ENCODE measurements at places on chromosomes 5 and 9.
A peak's percentile ranks its signal among the peaks of the same experiment; 100 is the strongest.

DNA sequence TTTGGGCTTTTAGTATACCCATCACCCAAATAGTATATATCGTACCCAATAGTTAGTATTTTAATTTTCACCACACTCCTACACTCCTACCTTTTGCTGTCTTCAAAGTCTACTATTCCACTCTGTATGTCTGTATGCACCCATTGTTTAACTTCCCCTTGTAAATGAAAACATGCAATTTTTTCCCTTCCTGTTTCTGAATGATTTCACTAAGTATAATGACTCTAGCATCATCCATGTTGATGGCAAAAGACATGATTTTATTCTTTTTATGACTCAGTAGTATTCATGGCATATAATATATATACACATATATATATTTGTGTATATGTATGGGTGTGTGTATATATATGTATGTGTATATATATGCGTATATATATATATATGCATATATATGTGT, 63.1 kb upstream of the FAM174A start:
- no peaks in the 10 kb centered on the region for H3K36me3 ChIP-seq
- H3K27ac ChIP-seq, result no peak overlapping the region
- no peak for DNase-seq
- no peak overlapping the region for H3K4me3 ChIP-seq
- H3K27me3 ChIP-seq, result peaks cover 6% of the 10 kb centered on the region
- H3K4me1 ChIP-seq, result peaks cover 2% of the 10 kb centered on the region

DNA sequence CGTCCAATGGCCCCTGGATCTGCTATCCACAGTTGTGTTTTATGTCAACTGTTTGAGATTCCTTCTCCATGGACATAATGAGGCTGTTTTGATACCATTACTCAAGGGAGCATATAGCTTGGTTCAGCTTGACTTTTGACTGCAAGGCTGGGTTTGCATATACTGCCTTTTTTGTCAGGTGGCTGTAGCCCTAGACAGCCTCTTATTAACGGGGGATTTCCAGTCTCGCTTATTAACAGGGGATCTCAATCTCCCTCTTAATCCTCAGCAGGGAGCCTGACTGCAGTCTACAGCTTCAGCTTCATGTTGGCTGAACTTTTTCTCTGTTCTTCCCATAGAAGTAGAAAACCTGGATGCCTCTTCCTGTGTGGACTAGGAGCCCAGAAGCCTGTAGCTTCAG, 73.7 kb upstream of the TNC start:
- H3K4me3 ChIP-seq, result no peak overlapping the region
- H3K27me3 ChIP-seq, result peaks cover 22% of the 10 kb centered on the region
- H3K4me1 ChIP-seq, result peaks cover 2% of the 10 kb centered on the region
- H3K27ac ChIP-seq, result no peak overlapping the region
- H3K36me3 ChIP-seq, result no peaks in the 10 kb centered on the region
- no peak for DNase-seq

GRCh38 chr9:109342878-109343277, 22.0 kb upstream of the EPB41L4B start:
- no peaks in the 10 kb centered on the region for H3K4me1 ChIP-seq
- H3K27ac ChIP-seq, result no peak overlapping the region
- no peak overlapping the region for H3K4me3 ChIP-seq
- H3K36me3 ChIP-seq, result no peaks in the 10 kb centered on the region
- H3K27me3 ChIP-seq, result peaks cover 2% of the 10 kb centered on the region
- DNase-seq, result no peak

GRCh38 chr5:83097689-83098231, 20.4 kb downstream of the XRCC4 start:
- H3K4me3 ChIP-seq, result no peak overlapping the region
- H3K36me3 ChIP-seq, result peaks cover 21% of the 10 kb centered on the region

DNA sequence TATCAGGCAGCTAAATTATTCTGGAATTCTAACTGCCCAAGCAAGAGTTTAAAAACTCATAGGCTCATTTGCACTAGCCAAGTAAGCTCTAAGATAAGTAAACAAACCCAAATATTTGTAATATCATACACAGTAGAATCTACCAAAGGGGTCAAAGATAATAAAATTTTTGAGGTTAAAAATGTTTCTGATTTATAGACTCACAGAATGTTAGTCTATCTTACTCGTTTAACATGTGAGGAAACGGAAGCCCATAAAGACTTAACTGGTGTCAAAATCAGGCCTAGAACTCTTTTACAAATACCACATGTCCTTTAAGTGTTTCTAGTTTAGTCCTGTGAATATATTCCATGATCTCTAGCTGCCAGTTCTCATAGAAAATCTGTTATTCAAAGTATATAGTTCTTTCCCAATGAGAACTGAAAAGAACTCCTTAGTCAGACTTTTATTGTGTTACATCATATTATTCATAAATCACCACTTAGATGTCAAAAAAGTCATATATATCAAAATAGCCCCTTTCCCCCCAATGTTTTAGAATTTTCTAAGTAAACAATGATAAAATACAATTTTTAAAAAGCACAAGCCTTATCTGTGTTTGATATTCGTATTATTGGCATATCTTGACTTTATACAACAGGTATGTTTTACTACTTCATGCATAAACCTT, 13.9 kb downstream of the RAB14 start:
- H3K27me3 ChIP-seq, result no peaks in the 10 kb centered on the region
- no peak overlapping the region for H3K27ac ChIP-seq
- no peak overlapping the region for H3K4me3 ChIP-seq
- no peak for DNase-seq

GRCh38 chr9:130866474-130866965, 30.1 kb downstream of the QRFP start:
- peak; percentile 31 for DNase-seq
- H3K27ac ChIP-seq, result no peak overlapping the region
- no peaks in the 10 kb centered on the region for H3K4me1 ChIP-seq
- peaks cover 5% of the 10 kb centered on the region for H3K36me3 ChIP-seq
- no peak overlapping the region for H3K4me3 ChIP-seq
- no peaks in the 10 kb centered on the region for H3K27me3 ChIP-seq

DNA sequence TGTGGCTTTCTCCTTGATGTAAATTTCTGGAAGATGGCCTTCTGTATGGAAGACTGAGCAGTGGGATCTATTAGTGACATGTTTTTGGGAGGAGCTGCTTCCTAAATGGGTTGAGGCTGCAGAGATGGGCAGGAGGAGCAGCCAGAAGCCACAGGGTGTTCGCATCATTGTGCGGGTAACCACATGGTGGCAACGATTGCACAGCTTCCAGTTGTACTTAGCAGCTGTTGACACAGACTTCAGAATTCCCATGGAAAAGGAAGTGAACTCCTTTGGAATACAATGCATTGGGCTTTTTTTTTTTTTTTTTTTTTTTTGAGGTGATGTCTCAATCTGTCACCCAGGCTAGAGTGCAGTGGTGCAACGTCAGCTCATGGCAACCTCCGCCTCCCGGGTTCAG, 297.3 kb downstream of the NR3C1 start:
- H3K36me3 ChIP-seq, result peaks cover 9% of the 10 kb centered on the region
- no peak for DNase-seq
- no peaks in the 10 kb centered on the region for H3K27me3 ChIP-seq
- H3K4me1 ChIP-seq, result peaks cover 46% of the 10 kb centered on the region

DNA sequence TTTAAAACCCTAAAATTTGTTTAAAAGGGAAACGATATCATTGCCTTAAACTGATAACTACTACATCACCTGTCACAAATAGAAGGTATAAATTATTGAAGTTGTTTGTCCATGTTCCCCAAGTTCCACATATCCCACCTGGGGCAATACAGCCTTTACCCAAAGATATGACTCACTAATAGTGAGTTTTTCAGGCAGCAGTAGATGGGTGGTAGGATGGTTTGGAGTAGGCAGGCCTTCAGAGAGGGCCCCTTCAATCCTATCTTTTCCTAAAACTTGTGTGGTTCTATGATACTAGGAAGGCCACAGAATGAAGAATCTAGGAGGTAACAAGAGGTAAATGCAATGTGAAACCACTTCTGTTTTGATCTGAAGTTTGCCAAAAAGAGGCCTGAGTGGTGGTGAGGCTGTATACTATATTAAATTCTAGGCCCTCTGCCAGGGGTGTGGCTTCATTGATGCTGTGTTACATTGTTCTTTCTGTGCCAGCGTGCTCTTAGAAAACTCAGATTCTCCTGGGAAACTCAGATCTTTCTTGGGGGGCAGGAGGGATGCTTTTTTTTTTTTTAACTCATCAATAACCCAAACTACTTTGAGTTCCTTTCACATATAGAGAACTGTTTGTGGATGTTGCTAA, 7.2 kb downstream of the CYSTM1 start:
- no peaks in the 10 kb centered on the region for H3K36me3 ChIP-seq
- peaks cover 3% of the 10 kb centered on the region for H3K4me1 ChIP-seq
- no peak for DNase-seq
- H3K27me3 ChIP-seq, result no peaks in the 10 kb centered on the region
- no peak overlapping the region for H3K27ac ChIP-seq

DNA sequence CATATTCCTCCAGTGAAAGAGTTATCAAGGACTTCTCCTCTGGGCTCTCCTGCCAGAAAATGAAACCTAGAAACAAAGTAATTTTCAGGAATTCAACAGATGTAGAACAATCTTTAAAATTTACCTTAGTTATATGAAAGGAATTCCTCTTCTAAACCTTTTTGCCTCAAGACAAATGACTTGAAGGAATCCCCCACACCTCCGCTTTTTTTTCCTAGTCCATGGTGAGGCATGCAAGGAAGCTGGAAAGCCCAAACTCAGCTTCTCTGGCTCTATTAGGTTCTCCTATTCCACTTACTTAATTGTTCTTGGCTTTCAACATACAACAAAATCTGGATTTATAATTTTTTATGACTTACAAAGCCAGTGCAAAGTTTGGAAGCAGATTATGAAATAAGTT, 27.2 kb downstream of the C6 start:
- no peaks in the 10 kb centered on the region for H3K4me1 ChIP-seq
- H3K36me3 ChIP-seq, result no peaks in the 10 kb centered on the region
- no peak overlapping the region for H3K27ac ChIP-seq
- no peak overlapping the region for H3K4me3 ChIP-seq

GRCh38 chr9:101307051-101307450, 77.8 kb downstream of the BAAT start:
- no peak overlapping the region for H3K4me3 ChIP-seq
- no peaks in the 10 kb centered on the region for H3K4me1 ChIP-seq
- H3K27ac ChIP-seq, result no peak overlapping the region

- no peak for DNase-seq
- no peaks in the 10 kb centered on the region for H3K27me3 ChIP-seq
- peaks cover 7% of the 10 kb centered on the region for H3K4me1 ChIP-seq
- H3K27ac ChIP-seq, result no peak overlapping the region
- H3K36me3 ChIP-seq, result peaks cover 7% of the 10 kb centered on the region
These were observed 116.3 kb downstream of the DEPDC1B start for GRCh38 chr5:60583616-60584015.

- H3K36me3 ChIP-seq, result no peaks in the 10 kb centered on the region
- H3K4me1 ChIP-seq, result no peaks in the 10 kb centered on the region
- H3K27me3 ChIP-seq, result no peaks in the 10 kb centered on the region
- no peak overlapping the region for H3K27ac ChIP-seq
- H3K4me3 ChIP-seq, result no peak overlapping the region
- DNase-seq, result no peak
These were observed 202.3 kb downstream of the AOPEP start for GRCh38 chr9:94928691-94929368.

DNA sequence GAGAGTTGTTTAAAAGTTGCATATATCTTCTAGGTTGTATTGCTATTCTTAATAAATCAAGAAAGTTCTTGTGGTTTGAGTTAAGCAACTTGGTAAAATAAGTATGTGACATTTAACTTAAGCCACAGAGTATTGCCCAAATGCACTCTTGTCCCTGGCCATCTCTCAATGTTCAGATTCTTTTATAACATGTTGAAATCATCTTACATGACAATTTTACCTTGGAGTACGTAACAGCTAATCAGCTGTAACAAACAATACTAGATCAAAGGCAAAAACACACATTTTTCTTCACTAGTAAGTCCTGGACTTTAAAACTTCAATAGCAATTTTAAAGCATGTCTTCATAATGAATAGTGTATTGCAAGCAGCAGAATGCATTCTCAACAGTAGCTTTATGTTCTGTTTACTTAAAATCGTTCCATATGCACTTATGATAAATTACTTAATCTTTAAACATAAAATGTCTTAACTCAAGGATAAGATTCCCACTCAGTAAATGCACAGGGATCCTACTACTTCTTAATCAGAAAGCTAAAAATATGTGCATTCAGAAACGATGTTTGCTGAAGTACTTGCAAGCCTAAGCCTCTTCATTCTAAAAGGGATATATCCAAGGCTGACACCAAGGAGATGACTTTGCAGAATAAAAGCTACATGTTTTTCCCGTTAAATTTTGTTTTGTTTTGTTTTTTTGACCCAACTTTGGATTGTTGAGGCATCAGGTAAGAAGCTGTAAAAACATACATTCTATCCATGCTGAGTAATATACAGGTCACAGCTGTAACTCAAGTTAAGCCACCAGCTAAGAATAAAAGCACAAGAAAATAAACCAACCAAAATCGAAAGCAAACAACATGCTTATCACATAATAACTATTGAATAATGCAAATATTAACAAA, 86.1 kb upstream of the NFIB start:
- H3K4me1 ChIP-seq, result no peaks in the 10 kb centered on the region
- H3K36me3 ChIP-seq, result no peaks in the 10 kb centered on the region
- DNase-seq, result no peak
- no peaks in the 10 kb centered on the region for H3K27me3 ChIP-seq
- no peak overlapping the region for H3K27ac ChIP-seq

DNA sequence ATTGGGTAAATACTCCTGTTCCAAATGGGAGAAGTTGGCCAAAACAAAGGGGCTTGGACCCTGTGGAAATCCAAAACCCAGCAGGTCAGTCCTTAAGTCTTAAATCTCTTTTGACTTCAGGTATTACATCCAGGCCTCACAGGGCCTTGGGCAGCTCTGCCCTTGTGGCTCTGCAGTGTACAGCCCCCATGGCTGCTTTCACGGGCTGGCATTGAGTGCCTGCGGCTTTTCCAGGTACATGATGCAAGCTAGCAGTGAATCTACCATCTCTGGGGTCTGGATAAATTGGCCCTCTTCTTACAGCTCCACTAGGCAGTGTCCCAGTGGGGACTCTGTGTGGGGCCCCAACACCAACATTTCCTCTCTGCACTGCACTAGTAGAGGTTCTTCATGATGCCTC, 308.5 kb upstream of the ARRDC3 start:
- no peaks in the 10 kb centered on the region for H3K27me3 ChIP-seq
- no peak for DNase-seq
- no peaks in the 10 kb centered on the region for H3K4me1 ChIP-seq
- no peak overlapping the region for H3K27ac ChIP-seq
- no peaks in the 10 kb centered on the region for H3K36me3 ChIP-seq

DNA sequence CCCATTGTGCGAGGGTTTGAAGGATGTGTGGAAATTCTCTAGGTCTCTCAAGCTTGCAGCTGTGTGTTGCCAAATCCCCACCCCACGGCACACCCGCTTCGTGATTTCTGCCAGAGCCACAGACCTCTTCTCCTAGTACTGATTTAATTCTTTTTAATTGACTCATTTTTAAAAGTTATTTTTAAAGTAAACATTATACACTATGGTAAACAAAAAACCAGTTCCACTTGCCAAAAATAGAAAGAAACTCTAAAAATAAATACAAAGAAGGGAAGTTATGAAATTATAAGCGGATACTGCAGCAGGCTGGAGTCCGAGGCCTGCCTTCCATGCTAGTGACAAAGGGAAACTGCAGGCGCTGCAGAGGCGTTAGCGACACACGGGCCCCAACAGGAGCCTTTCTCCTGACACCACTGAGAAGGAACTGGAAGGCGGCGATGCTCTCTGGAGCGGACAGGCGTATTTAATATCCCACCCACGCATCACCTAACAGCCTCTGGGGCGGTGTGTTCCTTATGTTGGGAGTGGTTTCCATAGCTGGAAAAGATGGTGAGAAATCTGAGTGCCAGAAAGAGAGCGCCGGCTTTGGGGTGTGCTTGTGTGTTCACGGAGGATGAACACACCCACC, 122.5 kb downstream of the COL23A1 start:
- no peak overlapping the region for H3K27ac ChIP-seq
- H3K4me3 ChIP-seq, result no peak overlapping the region
- no peak for DNase-seq
- H3K4me1 ChIP-seq, result no peaks in the 10 kb centered on the region
- H3K27me3 ChIP-seq, result no peaks in the 10 kb centered on the region

Data from activated T-helper 2 cell treated with anti-CD3 and anti-CD28 coated beads, Interferon-gamma antibody, Interleukin-2, Interleukin-4, amounts not matched to agents 10 μg/mL and 5 μg/mL and 100 μg/mL, durations not matched to agents 14 hours and 24 hours and 36 hours (primary cell).